Type B pancreatic cell (in vitro differentiated cells): ENCODE measurements at places on chromosomes 11 and 22.
A peak's percentile ranks its signal among the peaks of the same experiment; 100 is the strongest.

DNA sequence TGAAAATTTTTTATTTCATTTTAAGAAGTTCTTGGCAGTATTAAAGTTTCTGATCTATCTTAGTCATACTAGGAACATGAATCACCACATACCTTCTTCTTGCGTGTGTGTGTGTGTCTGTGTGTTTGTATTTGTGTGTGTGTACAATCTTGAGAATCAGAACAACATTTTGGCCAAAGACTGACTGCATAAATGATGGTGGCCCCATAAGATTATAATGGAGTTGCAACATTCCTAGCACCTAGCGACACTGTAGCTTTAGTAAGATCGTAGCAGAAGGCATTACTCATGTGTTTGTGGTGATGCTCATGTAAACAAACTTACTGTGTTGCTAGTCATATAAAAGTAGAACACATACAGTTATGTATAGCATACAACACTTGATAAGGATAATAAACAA is 205.4 kb downstream of the FAM76B start:
- H3K36me3 ChIP-seq: no peaks in the 10 kb centered on the region
- no peak overlapping the region for H3K27ac ChIP-seq
- DNase-seq: no peak
- H3K4me3 ChIP-seq: no peak overlapping the region

- DNase-seq: no peak
- H3K27ac ChIP-seq: no peak overlapping the region
- no peak overlapping the region for H3K4me3 ChIP-seq
- peaks cover 17% of the 10 kb centered on the region for H3K4me1 ChIP-seq
- no peaks in the 10 kb centered on the region for H3K27me3 ChIP-seq
- H3K36me3 ChIP-seq: peaks cover 17% of the 10 kb centered on the region
These were observed 9.2 kb upstream of the MTFP1 start for GRCh38 chr22:30416403-30416802.

GRCh38 chr11:68889948-68890446 is 13.6 kb downstream of the MRPL21 start:
- H3K36me3 ChIP-seq: peaks cover 9% of the 10 kb centered on the region
- H3K27me3 ChIP-seq: no peaks in the 10 kb centered on the region
- DNase-seq: no peak
- H3K27ac ChIP-seq: no peak overlapping the region
- peaks cover 6% of the 10 kb centered on the region for H3K4me1 ChIP-seq

- peaks cover 32% of the 10 kb centered on the region for H3K36me3 ChIP-seq
- H3K27me3 ChIP-seq: no peaks in the 10 kb centered on the region
- H3K4me1 ChIP-seq: peaks cover 6% of the 10 kb centered on the region
- H3K4me3 ChIP-seq: no peak overlapping the region
These were observed 64.7 kb downstream of the FCHSD2 start for GRCh38 chr11:73077454-73077853.

- peaks cover 9% of the 10 kb centered on the region for H3K4me1 ChIP-seq
- peaks cover 33% of the 10 kb centered on the region for H3K27me3 ChIP-seq
- H3K27ac ChIP-seq: no peak overlapping the region
These were observed 46.2 kb downstream of the FAM83F start for GRCh38 chr22:40040927-40041326.

GRCh38 chr22:40345271-40345670 is 1.0 kb upstream of the ADSL start:
- peak overlapping the region; percentile 99 for H3K4me3 ChIP-seq
- no peak for DNase-seq
- peaks cover 7% of the 10 kb centered on the region for H3K4me1 ChIP-seq
- no peaks in the 10 kb centered on the region for H3K27me3 ChIP-seq
- H3K36me3 ChIP-seq: peaks cover 3% of the 10 kb centered on the region
- no peak overlapping the region for H3K27ac ChIP-seq

DNA sequence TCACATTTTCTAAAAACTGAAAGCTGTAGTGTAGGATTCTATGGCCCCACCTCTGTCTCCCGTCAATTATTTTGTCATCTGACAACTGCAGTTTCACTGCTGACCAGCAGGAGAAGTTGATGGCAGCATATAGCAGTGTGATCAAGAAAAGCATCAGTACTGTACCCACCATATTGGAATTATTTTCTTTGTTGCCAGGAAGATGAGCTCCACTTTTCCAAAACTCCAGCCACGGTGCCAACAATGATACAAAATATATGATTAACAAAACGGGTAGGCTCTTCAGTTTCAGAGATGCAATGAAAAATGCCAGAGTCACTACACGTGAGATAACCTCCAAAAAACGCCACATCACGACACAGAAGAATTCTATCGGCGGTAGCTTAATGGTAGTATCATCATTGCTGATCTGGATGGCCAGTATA is 41.3 kb downstream of the XKR3 start:
- H3K36me3 ChIP-seq: no peaks in the 10 kb centered on the region
- no peaks in the 10 kb centered on the region for H3K4me1 ChIP-seq
- H3K4me3 ChIP-seq: no peak overlapping the region
- no peak for DNase-seq
- no peaks in the 10 kb centered on the region for H3K27me3 ChIP-seq

GRCh38 chr11:119229288-119229672 is 23.1 kb downstream of the CBL start:
- H3K4me1 ChIP-seq: peaks cover 3% of the 10 kb centered on the region
- no peak for DNase-seq
- H3K36me3 ChIP-seq: peaks cover 16% of the 10 kb centered on the region
- H3K27me3 ChIP-seq: no peaks in the 10 kb centered on the region

- no peaks in the 10 kb centered on the region for H3K27me3 ChIP-seq
- H3K4me3 ChIP-seq: no peak overlapping the region
- peak overlapping the region; percentile 74 for H3K27ac ChIP-seq
- no peak for DNase-seq
- H3K36me3 ChIP-seq: peaks cover 3% of the 10 kb centered on the region
These were observed 9.6 kb upstream of the MYH9 start for GRCh38 chr22:36397131-36398093.

DNA sequence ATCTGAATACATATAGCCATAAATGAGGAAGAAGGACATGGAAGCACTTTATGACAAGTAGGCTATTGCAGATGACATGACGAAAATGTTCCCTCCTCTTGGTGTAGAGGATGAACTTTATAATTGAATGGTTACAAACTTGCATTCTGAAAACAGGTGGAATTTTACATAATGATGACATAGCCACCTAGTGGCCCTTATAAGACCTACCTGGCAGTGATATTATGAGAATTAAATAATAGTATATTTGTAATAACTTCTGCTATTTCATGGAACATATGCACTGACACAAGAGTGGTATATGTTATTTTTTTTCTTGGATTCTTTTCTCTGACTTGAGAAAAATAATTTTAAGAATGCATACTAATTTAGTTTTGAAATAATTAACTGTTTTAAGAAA is 22.9 kb downstream of the TRIM22 start:
- no peaks in the 10 kb centered on the region for H3K27me3 ChIP-seq
- H3K4me3 ChIP-seq: no peak overlapping the region
- H3K36me3 ChIP-seq: no peaks in the 10 kb centered on the region
- no peak overlapping the region for H3K27ac ChIP-seq

DNA sequence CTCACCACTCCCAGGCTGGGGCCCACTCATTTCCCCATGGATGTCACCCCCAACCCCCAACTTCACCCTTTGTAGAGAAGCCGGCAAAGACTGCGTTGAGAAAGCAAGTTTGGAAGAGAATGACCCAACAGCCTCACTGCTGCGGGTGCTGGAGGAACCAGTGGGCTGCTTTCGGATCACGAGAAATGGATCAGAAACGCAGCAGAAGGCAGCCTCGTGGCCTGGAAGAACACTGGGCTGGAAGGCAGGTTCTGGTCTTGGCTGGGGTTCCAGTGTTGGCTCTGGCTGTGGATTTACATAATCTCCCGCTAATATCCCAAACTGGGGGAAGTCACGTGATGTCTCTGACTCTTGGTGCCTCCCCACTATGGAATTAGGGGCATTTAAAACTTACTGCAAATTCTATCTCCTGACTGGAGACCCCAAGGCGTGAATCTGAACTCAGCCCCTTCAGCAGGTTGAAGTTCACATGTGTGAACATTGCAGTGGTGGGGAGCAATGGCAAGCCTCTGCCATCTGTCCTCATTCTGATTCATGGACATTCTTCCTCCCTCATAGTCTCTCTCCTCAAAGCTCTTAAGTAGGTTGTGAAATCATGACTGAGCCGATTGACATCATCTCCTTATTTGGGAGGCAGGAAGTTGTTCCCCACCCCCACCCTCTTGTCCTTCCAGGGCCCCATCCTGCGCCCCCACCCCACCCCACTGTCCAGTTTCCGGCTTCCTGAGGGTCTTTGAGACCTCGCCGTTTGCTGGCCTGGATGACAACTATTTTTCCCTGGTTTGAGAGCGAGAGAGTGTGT is 37.0 kb upstream of the TIMP3 start:
- DNase-seq: no peak
- no peak overlapping the region for H3K27ac ChIP-seq
- no peaks in the 10 kb centered on the region for H3K36me3 ChIP-seq
- H3K4me1 ChIP-seq: no peaks in the 10 kb centered on the region

- peak overlapping the region; percentile 64 for H3K27ac ChIP-seq
- DNase-seq: no peak
- peaks cover 17% of the 10 kb centered on the region for H3K36me3 ChIP-seq
- H3K4me3 ChIP-seq: no peak overlapping the region
- H3K27me3 ChIP-seq: no peaks in the 10 kb centered on the region
These were observed 29.7 kb downstream of the XRCC6 start for GRCh38 chr22:41650821-41651220.

DNA sequence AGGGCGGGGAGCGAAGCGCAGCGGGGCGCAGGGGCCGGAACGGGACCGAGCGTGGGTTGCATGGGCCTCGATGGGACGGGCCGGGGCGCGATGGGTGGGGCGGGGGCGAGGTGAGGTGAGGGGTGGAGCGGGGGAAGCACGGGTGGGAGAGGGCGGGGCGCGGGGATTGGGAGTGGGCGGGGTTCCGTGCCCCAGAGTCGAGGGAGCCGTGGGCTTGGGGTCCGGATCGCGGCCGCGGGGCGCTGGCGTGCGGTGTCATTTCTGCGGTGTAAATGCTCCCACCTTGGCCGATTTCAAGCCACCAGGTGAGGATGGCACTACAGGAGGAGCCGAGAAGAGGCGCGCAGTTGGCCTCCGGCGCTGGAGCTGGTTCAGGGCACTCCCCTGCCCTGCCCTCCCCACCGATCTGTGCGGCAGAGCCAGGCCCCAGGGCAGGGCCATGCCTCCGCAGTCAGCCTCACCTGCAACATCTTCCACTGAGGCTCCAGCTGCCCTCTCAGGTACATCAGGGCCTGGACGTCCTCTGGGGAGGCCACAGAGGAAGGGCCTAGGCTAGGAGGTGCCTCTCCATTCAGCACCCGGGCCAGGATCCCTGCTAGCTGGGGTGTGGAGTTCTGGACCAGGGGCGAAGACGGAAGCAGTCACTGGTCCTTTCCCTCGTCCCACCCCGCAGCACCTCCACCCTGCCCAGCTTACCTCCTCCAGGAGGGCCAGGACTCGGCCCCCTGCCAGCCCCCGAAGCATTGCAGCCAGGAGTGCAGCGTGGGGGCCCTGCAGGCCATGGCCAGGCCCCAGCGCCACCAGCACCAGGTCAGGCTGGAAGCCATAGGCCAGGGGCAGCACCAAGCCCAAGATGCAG is 620 bp upstream of the TUBGCP6 start:
- no peak for DNase-seq
- no peaks in the 10 kb centered on the region for H3K27me3 ChIP-seq
- H3K36me3 ChIP-seq: peaks cover 4% of the 10 kb centered on the region
- peaks cover 18% of the 10 kb centered on the region for H3K4me1 ChIP-seq
- H3K4me3 ChIP-seq: peak overlapping the region; percentile 97

DNA sequence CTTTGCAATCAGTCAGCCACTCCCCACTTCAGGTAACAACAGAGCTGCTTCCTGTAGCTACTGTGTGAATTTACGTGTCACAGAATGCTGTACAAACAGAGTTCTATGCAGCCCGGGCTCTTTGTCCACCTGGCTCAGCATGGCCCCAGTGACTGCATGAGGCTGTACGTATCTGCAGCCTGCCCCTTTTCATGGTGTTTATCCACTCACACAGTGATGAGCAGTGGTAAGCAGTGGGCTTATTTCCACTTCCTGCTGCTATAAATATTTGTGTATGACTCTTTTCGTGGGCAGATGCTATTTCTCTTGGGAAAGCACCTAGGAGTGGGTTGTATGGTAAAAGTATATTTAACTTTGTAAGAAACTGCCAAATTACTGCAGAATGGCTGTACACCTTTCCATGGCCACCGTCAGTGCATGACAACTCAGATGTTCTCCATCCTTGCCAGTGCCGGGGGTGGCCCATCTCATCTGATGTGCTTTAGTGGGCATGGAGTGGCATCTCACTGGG is 43.3 kb downstream of the MYEOV start:
- H3K27ac ChIP-seq: peak overlapping the region; percentile 89
- no peaks in the 10 kb centered on the region for H3K27me3 ChIP-seq
- H3K36me3 ChIP-seq: no peaks in the 10 kb centered on the region
- peaks cover 18% of the 10 kb centered on the region for H3K4me1 ChIP-seq

- H3K36me3 ChIP-seq: no peaks in the 10 kb centered on the region
- no peak for DNase-seq
- H3K4me3 ChIP-seq: no peak overlapping the region
- H3K27me3 ChIP-seq: no peaks in the 10 kb centered on the region
- H3K4me1 ChIP-seq: no peaks in the 10 kb centered on the region
- no peak overlapping the region for H3K27ac ChIP-seq
These were observed 1.5 kb downstream of the OR9G1 start for GRCh38 chr11:56700242-56700913.

DNA sequence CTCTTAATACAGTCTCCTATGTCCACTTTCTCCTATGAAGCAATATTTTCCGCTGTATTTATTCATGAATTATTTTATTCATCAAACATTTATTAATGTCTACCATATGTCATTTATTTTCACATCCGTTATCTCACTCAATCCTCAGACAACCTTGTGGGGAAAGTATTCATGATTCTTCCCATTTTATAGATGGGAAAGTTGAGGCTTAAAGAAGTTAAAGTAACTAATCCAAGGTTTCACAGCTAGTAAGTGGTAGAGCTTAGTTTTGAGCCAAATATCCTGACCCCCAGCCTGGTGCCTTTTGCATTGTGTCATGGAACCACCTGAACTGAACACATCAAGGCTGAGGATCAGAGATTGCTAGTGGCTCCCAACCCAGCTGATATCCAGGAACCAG is 66.6 kb downstream of the ISX start:
- no peaks in the 10 kb centered on the region for H3K36me3 ChIP-seq
- DNase-seq: no peak
- H3K4me1 ChIP-seq: peaks cover 16% of the 10 kb centered on the region
- H3K27me3 ChIP-seq: peaks cover 25% of the 10 kb centered on the region

GRCh38 chr11:129090056-129090455 is 102.1 kb downstream of the ARHGAP32 start:
- H3K27ac ChIP-seq: no peak overlapping the region
- no peak for DNase-seq
- H3K27me3 ChIP-seq: no peaks in the 10 kb centered on the region
- H3K36me3 ChIP-seq: peaks cover 24% of the 10 kb centered on the region
- no peaks in the 10 kb centered on the region for H3K4me1 ChIP-seq
- H3K4me3 ChIP-seq: no peak overlapping the region

- H3K4me3 ChIP-seq: no peak overlapping the region
- H3K27me3 ChIP-seq: no peaks in the 10 kb centered on the region
- DNase-seq: no peak
- no peak overlapping the region for H3K27ac ChIP-seq
- H3K4me1 ChIP-seq: peaks cover 18% of the 10 kb centered on the region
These were observed 8.7 kb downstream of the TNKS1BP1 start for GRCh38 chr11:57316017-57316416.
